ENCODE measurements at places on chromosomes 5 and 9.

DNA sequence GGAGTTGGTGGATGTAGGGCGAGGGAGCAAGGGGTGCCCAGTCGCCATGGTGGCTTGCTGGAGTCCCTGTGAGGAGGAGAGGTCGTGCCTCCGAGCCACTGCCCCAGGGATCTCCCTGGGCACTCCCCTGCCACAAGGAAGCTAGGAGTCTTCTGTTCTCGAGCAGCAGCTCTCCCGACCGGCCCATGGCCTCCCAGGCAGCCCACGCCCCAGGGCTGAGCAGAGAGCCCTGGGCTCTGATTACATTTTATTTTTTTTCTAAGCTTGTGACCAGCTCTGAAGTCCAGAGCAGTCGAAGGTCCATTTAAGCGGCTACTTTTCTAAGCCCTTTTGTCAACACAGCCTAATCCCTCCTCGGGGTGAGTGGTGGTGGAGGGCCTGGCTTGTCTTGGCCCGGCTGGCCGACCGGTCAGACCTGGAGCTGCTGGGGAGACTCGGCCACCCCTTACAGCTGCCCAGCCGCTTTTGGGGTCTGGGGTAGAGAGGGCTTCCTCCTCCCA lies 2.1 kb downstream of the RXRA start:
- no peaks in the 10 kb centered on the region for H3K27me3 ChIP-seq
- no peak for DNase-seq
- no peaks in the 10 kb centered on the region for H3K36me3 ChIP-seq

DNA sequence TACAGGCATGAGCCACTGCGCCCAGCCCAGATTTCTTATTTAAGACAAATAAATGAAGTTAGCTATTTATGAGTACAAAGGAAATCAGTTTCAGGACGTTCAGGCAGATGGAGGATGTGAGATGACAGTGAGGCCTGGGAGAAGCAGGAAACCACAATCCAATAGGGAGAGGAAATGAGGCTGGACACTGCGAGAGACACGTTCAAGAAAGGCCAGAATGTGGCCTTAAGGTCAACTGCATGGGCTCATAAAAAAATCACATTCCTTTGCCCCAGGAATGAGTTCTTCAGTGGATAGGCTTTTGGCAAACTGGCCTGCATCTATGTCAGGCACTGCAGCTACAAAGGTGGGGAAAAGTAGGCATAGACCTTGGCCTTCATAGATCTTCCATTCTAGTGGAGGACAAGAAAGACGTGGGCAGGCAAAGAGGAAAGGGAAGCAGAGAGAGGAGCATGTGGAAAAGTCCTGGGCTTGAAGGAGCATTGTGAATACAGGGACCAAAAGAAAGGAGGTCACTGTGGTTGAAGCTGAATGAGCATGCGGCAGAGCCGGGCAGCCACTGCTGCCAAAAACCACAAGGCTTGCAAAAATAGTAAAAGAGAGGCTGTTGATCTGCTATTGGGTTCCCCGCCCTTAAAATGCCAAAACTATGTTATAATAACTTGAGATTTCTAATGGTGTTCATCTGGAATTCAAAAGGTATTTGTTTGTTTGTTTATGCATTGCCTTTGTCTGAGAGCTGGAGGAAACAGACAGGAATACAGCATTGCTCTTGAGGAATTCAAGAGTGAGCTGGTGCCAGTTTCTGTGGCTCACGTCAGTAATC lies 133.0 kb downstream of the GNA14 start:
- H3K27ac ChIP-seq, result no peak overlapping the region
- H3K27me3 ChIP-seq, result no peaks in the 10 kb centered on the region
- no peak overlapping the region for H3K4me3 ChIP-seq

DNA sequence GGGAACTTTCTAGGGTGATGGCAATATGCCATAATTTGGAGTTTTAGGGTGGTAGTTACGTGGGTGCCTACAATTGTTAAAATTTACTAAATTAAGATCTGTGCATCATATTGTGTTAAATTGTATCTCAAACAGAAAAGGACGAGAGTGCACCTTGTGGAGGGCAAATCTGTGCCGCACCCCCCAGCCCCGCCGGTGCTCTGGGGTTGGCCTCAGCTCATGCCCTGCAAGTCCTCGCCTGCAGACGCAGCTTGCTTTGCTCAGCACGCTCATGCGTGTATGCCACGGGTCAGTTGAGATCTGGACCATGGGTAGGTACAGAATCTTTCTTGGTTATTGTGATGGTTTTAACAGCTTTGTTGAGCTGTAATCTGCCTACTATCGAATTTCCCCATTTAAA lies 33.7 kb upstream of the FCN1 start:
- DNase-seq, result no peak
- no peak overlapping the region for H3K4me3 ChIP-seq
- H3K27me3 ChIP-seq, result no peaks in the 10 kb centered on the region
- no peaks in the 10 kb centered on the region for H3K4me1 ChIP-seq
- no peak overlapping the region for H3K27ac ChIP-seq

DNA sequence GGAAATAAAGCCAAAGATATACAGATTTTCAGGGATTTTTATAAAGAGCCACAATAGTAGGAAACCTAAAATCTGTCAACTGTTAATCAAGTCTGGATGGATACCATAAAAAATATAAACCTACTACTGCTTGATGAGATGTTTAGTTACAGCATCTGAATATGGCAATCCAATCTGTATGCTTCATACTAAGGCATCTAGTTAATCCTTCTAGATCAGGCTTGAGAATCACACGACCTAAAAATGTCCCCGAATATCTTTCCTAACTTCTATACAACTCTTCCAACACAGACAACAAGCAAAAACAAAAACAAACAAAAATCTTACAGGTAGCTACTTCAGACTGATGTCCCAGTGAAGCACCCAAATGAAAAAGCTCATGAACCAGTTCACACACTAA lies 29.8 kb downstream of the SSBP2 start:
- H3K27me3 ChIP-seq, result no peaks in the 10 kb centered on the region
- no peaks in the 10 kb centered on the region for H3K36me3 ChIP-seq
- H3K4me3 ChIP-seq, result no peak overlapping the region
- no peak for DNase-seq

DNA sequence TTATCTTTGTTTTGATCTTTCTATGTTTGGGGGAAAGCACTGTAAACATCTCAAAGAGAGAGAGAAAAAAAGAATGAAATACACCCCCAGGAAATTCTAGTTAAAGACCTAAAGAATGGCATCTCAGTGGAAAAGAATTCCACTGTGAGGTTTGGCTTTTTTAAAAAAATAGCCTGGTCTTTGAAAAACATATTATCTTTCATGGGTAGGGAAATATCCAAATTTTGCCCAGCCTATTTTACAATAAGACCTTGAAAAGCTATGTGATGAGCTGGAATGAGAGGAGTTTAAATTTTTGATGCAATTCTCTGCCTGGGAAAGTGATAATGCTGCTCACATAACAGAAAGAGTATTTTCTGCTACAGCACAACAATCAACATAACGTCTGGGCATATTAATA lies 348.1 kb upstream of the WWC1 start:
- H3K4me1 ChIP-seq, result no peaks in the 10 kb centered on the region
- no peaks in the 10 kb centered on the region for H3K36me3 ChIP-seq
- H3K27me3 ChIP-seq, result no peaks in the 10 kb centered on the region
- no peak overlapping the region for H3K27ac ChIP-seq
- no peak overlapping the region for H3K4me3 ChIP-seq

GRCh38 chr9:89079391-89079790 lies 88.1 kb downstream of the S1PR3 start:
- H3K36me3 ChIP-seq, result no peaks in the 10 kb centered on the region
- H3K27ac ChIP-seq, result no peak overlapping the region
- H3K4me1 ChIP-seq, result no peaks in the 10 kb centered on the region
- H3K27me3 ChIP-seq, result no peaks in the 10 kb centered on the region
